ENCODE measurements at places on chromosomes 4 and X. TPM values are rescaled to one million over a fixed set of nuclear protein-coding genes. Genes with fewer than 3 reads are reported as not detected.

Gene ZNF185
- total RNA-seq: 0.92 TPM

Gene ARHGAP10
- 3.2 TPM for total RNA-seq

Gene TRAM1L1
- total RNA-seq: 2.8 TPM

Gene NPFFR2
- total RNA-seq: not detected

All from SK-MEL-5 (cell line).